ENCODE measurements at places on chromosomes 2 and 18. TPM values are rescaled to one million over a fixed set of nuclear protein-coding genes. Genes with fewer than 3 reads are reported as not detected.

- no peak for DNase-seq
- H3K4me3 ChIP-seq = no peak overlapping the region
- no peaks in the 10 kb centered on the region for H3K27me3 ChIP-seq
- H3K27ac ChIP-seq = no peak overlapping the region
Observed at GRCh38 chr2:13104723-13105122, 388.0 kb downstream of the TRIB2 start.

- no peak overlapping the region for H3K27ac ChIP-seq
- DNase-seq = no peak
- no peak overlapping the region for H3K4me3 ChIP-seq
- peaks cover 41% of the 10 kb centered on the region for H3K27me3 ChIP-seq
- peaks cover 5% of the 10 kb centered on the region for H3K4me1 ChIP-seq
Observed at GRCh38 chr2:120722568-120723421, 12.9 kb upstream of the GLI2 start.

- H3K4me1 ChIP-seq = no peaks in the 10 kb centered on the region
- H3K27ac ChIP-seq = no peak overlapping the region
- no peaks in the 10 kb centered on the region for H3K36me3 ChIP-seq
- no peak for DNase-seq
Observed at GRCh38 chr2:226467221-226467620, 332.4 kb downstream of the IRS1 start.

- no peak for DNase-seq
- H3K36me3 ChIP-seq = no peaks in the 10 kb centered on the region
- peak overlapping the region; percentile 97 for H3K27ac ChIP-seq
- peak overlapping the region; percentile 98 for H3K4me3 ChIP-seq
- H3K4me1 ChIP-seq = peaks cover 12% of the 10 kb centered on the region
Observed at GRCh38 chr2:110678457-110679336, 834 bp upstream of the BUB1 start.

TEKT4 gene
- 0.34 TPM for total RNA-seq

DNA sequence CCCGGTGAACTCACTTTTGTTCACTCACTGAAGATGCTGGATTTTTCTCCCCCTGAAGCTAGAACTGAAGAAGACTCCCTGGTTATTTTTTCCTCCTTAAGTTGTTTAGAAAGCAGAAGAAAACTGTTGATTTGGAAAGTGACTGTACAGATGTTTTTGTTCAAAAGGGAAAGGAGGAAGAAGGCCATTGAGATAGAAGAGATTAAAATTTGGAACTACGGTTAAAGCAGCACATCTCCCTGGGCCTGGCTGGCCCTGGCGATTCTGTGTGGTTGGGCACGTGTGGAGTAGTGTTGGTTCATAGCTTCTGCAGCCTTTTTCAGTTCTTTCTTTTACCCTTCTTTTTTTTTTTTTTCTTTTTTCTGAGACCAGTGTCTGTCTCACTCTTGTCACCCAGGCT, 109.2 kb downstream of the MAP4K4 start:
- H3K4me3 ChIP-seq = no peak overlapping the region
- peaks cover 51% of the 10 kb centered on the region for H3K4me1 ChIP-seq
- H3K27ac ChIP-seq = no peak overlapping the region
- no peak for DNase-seq

GPATCH11 gene
- 4.4 TPM for total RNA-seq

DNA sequence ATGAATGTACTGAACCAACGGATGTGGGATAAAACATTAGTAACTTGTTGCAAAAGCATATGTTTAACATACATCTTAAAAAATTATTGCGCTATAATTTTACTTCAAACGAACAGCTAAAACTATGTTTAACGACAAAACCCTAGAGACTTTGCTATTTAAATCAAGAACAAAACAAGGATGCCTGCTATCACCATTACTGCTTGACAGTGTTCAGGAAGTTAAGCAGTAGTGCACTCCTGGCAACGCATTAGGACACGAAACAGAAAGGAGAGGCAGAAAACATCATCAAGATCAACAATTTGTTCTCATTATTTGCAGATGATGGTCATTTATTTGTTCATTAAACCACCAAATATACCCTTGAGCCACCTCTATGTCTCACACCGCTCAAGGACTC, 151.9 kb downstream of the GALNT1 start:
- H3K4me3 ChIP-seq = no peak overlapping the region
- H3K36me3 ChIP-seq = no peaks in the 10 kb centered on the region
- no peaks in the 10 kb centered on the region for H3K27me3 ChIP-seq
- no peak for DNase-seq

GRCh38 chr18:26655525-26656430, 107.4 kb upstream of the KCTD1 start:
- H3K27ac ChIP-seq = peak overlapping the region; percentile 51
- peaks cover 16% of the 10 kb centered on the region for H3K27me3 ChIP-seq
- peak; percentile 43 for DNase-seq
- peaks cover 32% of the 10 kb centered on the region for H3K4me1 ChIP-seq
- no peaks in the 10 kb centered on the region for H3K36me3 ChIP-seq

CYS1 gene
- 2.5 TPM for total RNA-seq

EFR3B gene
- 22.1 TPM for total RNA-seq

GYPC gene
- total RNA-seq = 29.5 TPM

GRCh38 chr2:65079017-65079416, 22.8 kb downstream of the CEP68 start:
- no peak overlapping the region for H3K27ac ChIP-seq

- DNase-seq = no peak
- H3K27ac ChIP-seq = no peak overlapping the region
- no peaks in the 10 kb centered on the region for H3K4me1 ChIP-seq
- no peaks in the 10 kb centered on the region for H3K27me3 ChIP-seq
- no peak overlapping the region for H3K4me3 ChIP-seq
- H3K36me3 ChIP-seq = no peaks in the 10 kb centered on the region
Observed at GRCh38 chr2:184735611-184736010, 137.3 kb downstream of the ZNF804A start.

DNA sequence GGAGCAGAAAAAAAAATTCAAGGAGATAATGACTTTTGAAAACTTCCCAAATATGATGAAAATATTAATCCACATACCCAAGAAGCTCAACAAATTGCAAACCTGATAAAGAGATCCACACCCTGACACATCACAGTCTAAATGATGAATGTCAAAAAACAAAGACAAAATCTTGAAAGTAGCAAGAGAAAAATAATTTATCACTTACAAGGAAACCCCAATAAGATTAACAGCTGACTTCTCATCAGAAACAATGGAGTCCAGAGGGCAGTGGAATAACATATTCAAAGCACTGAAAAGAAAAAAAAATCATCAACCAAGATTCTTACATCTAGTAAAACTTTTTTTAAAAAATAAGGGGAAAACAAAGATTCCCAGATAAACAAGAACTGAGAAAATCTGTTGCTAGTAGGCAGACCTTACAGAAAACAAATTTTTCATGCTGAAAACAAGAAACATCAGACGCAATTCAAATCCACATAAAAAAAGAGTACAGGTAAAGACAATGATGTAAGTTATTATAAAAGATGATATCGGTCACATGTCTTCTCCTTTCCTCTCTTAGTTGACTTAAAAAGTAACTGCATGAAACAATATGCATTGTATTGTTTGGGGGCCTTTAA, 21.3 kb downstream of the SLC66A2 start:
- no peak for DNase-seq
- H3K27me3 ChIP-seq = no peaks in the 10 kb centered on the region

- peaks cover 2% of the 10 kb centered on the region for H3K36me3 ChIP-seq
- H3K27ac ChIP-seq = no peak overlapping the region
- no peak for DNase-seq
Observed at GRCh38 chr2:208565690-208566416, 159.3 kb downstream of the PTH2R start.

DNA sequence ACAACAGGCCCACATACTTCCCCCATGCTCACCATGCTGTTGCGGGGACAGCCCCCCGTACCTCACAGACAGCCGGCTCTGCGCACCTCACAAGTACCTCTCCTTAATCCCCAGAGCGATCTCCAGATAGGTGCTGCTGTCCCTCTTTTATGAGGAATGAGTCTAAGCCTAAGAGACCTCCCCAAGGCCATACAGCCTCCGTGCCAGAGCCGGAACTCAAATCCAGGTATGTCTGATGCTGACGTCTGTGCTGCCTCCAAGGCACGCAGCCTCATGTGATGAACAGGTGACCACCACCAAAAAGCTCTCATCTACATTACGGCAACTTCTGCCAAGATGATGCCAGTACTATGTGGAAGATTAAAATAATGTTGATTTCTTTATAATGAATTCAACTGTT, 85.2 kb downstream of the EIPR1 start:
- H3K4me1 ChIP-seq = no peaks in the 10 kb centered on the region
- no peaks in the 10 kb centered on the region for H3K27me3 ChIP-seq
- no peaks in the 10 kb centered on the region for H3K36me3 ChIP-seq
- no peak overlapping the region for H3K4me3 ChIP-seq
- H3K27ac ChIP-seq = peak overlapping the region; percentile 50

DNA sequence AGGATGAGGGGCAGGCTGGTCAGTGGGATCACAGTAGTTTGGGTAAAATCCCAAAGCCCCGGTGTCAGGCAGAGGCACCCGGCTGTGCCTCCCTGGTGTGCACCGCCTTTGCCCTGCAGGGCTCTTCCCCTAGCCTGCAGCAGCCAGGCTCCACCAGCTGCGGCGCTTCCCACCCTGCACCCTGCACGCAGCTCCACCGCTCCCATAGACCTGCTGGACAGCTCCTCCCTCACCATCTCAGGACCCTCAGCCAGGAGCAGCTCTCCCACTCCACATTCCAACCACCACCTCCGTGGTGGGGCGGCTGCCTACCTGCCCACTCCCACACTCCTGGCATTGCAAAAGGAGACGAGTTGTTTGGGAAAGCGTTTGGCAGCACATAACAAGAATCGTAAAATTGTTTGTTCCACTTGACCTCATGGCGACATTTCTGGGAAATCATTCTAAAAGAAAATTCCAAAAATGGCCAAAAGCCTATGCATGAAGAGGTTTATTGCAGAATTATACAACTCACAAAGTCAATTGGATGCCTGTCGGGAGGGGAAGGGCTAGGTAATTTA, 287.4 kb upstream of the HDAC4 start:
- no peak for DNase-seq
- peaks cover 10% of the 10 kb centered on the region for H3K4me1 ChIP-seq
- peak overlapping the region; percentile 62 for H3K27ac ChIP-seq
- no peak overlapping the region for H3K4me3 ChIP-seq
- no peaks in the 10 kb centered on the region for H3K36me3 ChIP-seq
- peaks cover 16% of the 10 kb centered on the region for H3K27me3 ChIP-seq

GRCh38 chr2:230564805-230565779, 147.6 kb upstream of the CAB39 start:
- H3K27me3 ChIP-seq = no peaks in the 10 kb centered on the region
- H3K4me1 ChIP-seq = no peaks in the 10 kb centered on the region
- no peaks in the 10 kb centered on the region for H3K36me3 ChIP-seq
- no peak overlapping the region for H3K4me3 ChIP-seq
- DNase-seq = no peak
- H3K27ac ChIP-seq = no peak overlapping the region

CHCHD5 gene
- total RNA-seq = 37.0 TPM

PSMD1 gene
- total RNA-seq = 99.0 TPM

GRCh38 chr2:17835516-17835915, 19.3 kb downstream of the MSGN1 start:
- no peaks in the 10 kb centered on the region for H3K36me3 ChIP-seq
- no peak overlapping the region for H3K4me3 ChIP-seq
- peaks cover 3% of the 10 kb centered on the region for H3K4me1 ChIP-seq

FAM228B gene
- 25.4 TPM for total RNA-seq

DNA sequence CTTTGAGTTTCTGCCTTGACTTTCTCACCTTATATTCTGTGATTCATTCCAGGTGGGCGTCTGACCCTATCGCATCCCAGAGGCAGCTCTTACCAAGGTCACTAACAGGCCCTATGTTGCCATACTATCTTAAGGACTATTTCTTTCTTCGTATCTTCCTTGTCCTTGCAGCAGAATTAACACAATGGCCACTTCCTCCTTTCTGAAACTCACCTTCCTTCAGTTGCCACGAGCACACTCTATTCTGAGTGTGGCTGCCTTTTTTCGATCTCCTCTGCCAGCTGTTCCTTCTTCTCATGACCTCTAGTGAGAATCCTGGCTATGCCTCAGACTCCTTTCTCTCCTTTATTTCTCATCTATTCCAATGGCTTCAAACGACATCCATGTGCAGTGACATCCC, 160.4 kb upstream of the CCDC195 start:
- H3K27ac ChIP-seq = no peak overlapping the region
- H3K27me3 ChIP-seq = no peaks in the 10 kb centered on the region
- no peaks in the 10 kb centered on the region for H3K36me3 ChIP-seq
- H3K4me1 ChIP-seq = no peaks in the 10 kb centered on the region

GRCh38 chr2:237413777-237414661, at the start of gene COL6A3:
Gene COL6A3 (minus strand): TSS chr2:237414164. CDS start chr2:237396817, 17,347 bp downstream.
- no peak for DNase-seq
- H3K27me3 ChIP-seq = peaks cover 67% of the 10 kb centered on the region
- H3K4me3 ChIP-seq = no peak within 1 kb of the TSS
- H3K4me1 ChIP-seq = no peaks in the 10 kb centered on the region
- no peaks in the 10 kb centered on the region for H3K36me3 ChIP-seq
- H3K27ac ChIP-seq = no peak within 1 kb of the TSS

GRCh38 chr2:181847702-181848101, 43.8 kb upstream of the ITPRID2 start:
- H3K36me3 ChIP-seq = no peaks in the 10 kb centered on the region
- H3K4me3 ChIP-seq = no peak overlapping the region
- peaks cover 19% of the 10 kb centered on the region for H3K4me1 ChIP-seq

DNA sequence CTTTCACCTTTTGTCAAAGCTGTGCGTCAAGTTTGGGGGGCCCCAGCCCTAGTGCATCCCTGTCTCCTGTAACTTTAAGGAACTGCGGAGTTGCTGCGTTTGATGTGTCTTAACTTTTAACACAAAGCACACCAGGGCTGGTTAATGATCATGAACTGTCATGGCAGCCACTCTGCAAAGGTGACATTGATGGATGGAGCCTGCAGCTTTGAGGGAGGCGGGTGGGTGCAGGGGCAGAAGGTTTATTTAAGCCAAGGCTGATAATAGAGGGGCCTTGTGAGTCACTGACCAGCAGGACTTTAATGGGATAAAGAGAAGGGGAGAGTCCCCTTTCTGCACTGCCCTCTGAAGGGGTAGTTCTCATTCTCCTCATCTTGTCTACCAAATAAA, 190.2 kb upstream of the GATA6 start:
- no peaks in the 10 kb centered on the region for H3K27me3 ChIP-seq
- H3K4me3 ChIP-seq = peak overlapping the region; percentile 63
- peaks cover 38% of the 10 kb centered on the region for H3K4me1 ChIP-seq
- peak overlapping the region; percentile 97 for H3K27ac ChIP-seq
- H3K36me3 ChIP-seq = peaks cover 1% of the 10 kb centered on the region

CD28 gene
- total RNA-seq = not detected

- no peak overlapping the region for H3K27ac ChIP-seq
- H3K4me3 ChIP-seq = no peak overlapping the region
- no peaks in the 10 kb centered on the region for H3K36me3 ChIP-seq
- no peak for DNase-seq
Observed at GRCh38 chr18:56176751-56177150, 461.6 kb downstream of the TXNL1 start.

GRCh38 chr2:180442860-180443644, 436.0 kb upstream of the CWC22 start:
- no peak overlapping the region for H3K27ac ChIP-seq
- H3K4me3 ChIP-seq = no peak overlapping the region
- no peaks in the 10 kb centered on the region for H3K4me1 ChIP-seq
- H3K27me3 ChIP-seq = no peaks in the 10 kb centered on the region
- no peak for DNase-seq

CCBE1 gene
- total RNA-seq = 1.1 TPM

CELF4 gene
- total RNA-seq = 4.6 TPM

SCYGR8 gene
- not detected for total RNA-seq
